Femur (tissue), 1 donor: ENCODE measurements at places on chromosomes 2 and 18.

DNA sequence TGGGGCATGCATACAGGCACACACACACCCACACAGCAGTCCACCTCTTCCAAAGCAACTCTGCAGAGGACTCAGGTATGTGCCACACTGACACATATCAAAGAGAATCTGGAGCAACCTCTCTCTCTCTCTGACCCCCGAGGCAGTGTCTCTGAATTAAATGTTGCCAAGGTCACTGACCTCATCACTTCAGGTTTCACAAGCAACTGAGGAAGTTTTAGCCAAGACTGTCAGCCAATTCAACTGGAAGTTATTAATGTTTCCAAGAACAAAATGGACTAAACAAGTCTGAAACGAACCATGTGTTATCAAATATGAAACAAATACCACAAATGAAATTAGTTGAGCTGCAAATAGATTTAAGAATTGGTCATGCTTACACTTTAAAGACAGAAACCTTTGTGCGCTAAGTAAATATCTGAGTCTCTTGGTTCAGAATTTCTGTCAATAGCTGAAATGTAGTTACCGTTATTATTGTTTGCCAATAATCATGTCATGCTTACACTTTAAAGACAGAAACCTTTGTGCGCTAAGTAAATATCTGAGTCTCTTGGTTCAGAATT is 86.1 kb downstream of the SLC25A12 start:
- no peak for DNase-seq

DNA sequence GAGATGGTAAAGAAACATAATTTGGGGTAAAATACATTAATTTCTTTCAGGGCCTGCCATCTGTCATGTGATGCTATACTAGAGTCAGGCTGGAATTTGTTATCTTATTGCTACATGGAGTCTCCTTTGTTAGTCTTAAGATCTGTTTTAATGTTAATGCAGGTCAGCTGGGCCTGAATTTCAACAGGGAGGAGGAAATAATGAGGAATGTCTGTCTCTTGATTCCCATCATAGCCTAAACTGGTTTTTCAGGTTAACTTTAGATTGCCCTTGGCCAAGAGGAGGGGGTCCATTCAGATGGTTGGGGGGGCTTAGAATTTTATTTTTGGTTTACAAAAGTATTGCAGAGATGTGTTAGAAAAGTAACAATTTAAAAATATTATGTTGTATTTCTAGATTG is 19.0 kb upstream of the FEZ2 start:
- no peak for DNase-seq

DNA sequence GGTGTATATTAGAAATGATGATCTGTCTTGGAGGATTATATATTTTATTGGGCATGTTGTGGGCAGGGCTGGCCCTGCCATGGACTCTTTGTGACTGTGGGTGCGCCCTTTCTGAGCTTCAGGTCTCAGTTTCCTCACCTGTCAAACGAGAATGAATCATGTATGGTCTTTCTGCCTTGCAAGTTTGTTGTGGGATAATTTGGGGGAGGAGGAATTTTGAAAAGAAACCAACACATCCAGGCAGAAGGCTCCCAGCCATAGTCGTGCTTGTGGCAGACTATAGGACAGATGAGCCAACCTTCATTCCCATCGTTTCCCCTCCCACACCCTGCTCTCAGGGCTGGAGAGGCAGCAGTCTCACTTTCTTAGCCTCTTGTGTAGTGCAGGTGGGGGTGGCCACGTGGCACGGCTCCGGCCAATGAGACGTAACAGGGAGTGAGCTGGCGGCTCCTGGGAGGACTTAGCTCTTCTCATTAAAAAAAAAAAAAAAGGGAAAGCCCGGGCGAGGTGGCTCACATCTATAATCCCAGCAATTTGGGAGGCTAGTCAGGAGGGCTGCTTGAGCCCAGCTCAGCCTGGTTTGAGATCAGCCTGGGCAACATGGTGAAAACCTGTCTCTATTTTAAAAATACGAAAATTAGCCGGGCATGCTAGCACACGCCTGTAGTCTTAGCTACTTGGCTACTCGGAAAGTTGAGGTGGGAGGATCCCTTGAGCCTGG is 63.1 kb downstream of the RHOB start:
- no peak for DNase-seq

GRCh38 chr2:44564752-44565151 is 203.0 kb downstream of the CAMKMT start:
- DNase-seq, result no peak

- DNase-seq, result no peak
Measured at GRCh38 chr2:122080316-122080715, 324.9 kb downstream of the TSN start.

GRCh38 chr2:138010890-138011289 is 46.6 kb downstream of the HNMT start:
- no peak for DNase-seq

- DNase-seq, result peak; percentile 48
Measured at GRCh38 chr2:118738524-118739308, 108.7 kb downstream of the EN1 start.

- DNase-seq, result peak; percentile 75
Measured at GRCh38 chr18:48539406-48540250, 797 bp downstream of the CTIF start.

DNA sequence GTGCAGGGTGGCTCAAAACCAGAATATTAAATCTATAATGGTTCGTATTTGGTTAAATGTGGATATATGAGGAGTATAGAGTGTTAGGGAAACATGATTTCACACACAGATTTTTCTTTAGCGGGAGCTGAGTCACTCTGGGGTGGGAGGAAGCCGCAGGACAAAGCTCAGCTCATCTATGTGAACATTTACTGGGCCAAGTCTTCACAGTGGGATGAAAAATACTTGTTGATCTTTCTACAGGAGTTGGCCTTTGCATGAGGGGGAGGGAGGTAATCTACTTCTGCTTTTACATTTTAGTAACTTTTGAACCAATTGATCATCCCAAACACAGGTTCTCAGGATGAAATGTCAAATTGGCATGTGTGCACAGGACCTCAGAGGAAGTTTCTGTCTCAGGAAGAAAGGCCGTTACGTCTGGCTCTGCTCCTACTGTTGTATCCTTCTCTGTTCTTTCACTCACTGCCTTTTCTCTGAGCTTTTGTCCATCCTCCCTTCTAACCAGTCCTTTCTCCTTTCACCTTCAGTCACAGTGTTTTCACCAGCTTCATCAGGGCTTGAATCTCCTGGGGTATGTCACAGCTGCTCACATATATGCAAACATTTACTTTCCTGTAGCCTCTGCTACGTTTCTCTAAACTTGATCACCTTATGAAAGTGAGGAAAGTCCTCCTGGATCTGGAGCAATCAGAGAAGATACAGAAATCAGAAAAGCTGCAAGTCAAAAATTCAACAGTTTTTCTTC is 943.3 kb upstream of the FANCL start:
- DNase-seq, result peak; percentile 35

DNA sequence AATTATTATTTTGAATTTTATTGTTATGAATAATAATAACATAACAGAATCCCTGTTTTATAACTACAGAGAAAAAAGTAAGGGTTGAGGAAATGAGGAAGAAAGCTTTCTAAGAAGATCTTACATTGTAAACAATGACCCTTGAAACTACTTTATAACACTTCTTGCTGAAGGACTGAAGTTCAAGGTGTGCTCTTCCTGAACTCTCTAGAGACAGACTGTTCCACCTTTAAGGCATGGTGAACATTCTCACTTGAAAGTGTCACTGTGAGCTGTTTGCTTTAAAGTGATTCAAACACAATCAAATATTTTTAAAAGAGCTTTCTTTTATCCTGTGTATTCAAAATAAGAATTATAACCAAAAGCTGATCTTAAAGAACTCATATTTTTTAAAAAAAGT is 131.5 kb downstream of the DNAH7 start:
- no peak for DNase-seq

DNA sequence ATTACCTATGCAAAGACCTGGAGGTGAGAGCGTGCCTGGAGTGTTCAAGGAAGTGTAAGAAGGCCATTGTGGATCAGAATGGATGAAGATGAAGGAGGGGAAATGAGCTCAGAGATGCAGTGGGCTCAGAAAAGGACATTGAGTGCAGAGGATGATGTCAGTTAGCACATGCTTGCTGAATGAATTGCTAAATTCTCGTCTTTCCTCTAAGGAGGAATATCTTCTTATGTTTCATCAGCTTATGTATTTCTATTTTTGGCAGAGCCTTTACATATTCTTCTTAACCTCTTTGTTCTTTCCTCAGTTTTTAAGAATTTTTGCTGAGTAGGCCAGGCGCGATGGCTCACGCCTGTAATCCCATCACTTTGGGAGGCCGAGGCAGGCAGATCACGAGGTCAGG is 30.9 kb downstream of the FAM171B start:
- no peak for DNase-seq

GRCh38 chr2:42835577-42836371 is 43.4 kb upstream of the HAAO start:
- peak; percentile 29 for DNase-seq

DNA sequence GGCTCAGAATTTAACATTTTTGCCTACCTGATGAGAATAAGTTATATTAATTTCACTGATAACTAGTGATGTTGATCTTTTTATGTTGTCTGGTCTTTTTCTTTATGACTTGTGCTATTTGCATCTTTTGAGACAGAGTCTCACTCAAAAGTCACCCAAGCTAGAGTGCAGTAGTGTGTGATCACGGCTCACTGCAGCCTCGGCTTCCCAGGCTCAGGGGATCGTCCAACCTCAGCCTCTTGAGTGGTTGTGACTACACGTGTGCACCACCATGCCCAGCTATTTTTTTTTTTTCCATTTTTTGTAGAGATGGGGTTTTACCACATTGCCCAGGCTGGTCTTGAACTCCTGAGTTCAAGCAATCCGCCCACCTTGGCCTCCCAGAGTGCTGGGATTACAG is 7.5 kb downstream of the SMCHD1 start:
- DNase-seq, result no peak

- no peak for DNase-seq
Measured at GRCh38 chr2:70312560-70312959, 10.7 kb upstream of the FAM136A start.

GRCh38 chr2:227509824-227510619 is 38.1 kb downstream of the AGFG1 start:
- DNase-seq, result no peak

DNA sequence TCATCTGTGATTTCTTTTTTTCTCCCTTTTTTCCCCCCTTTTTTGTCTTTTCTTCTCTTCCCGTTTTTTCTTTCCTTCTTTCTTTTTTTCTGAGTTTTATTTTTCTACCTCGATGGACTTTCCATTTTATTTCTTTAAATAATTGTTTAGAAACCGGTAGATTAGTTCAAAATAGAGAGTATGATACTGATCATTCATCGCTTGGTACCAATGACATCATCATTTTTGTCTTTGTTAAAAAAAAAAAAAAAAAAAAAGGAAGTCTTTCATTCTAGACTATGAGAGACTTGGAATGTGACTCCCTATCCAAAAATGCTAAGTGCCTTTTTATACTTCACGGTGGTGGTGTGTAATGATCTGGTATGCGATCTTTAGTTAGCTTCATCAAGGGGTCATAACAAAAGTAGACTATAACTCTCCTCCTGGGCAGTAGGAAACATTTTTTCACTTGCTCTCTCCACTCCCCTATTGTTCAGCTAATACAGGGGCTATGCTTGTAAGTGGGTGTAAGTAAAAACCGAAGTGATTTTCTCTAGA is 1517.5 kb upstream of the ZEB2 start:
- DNase-seq, result no peak

- no peak for DNase-seq
Measured at GRCh38 chr2:67917332-67918054, 145.3 kb downstream of the C1D start.

GRCh38 chr2:40341198-40341597 is 110.7 kb downstream of the SLC8A1 start:
- no peak for DNase-seq

DNA sequence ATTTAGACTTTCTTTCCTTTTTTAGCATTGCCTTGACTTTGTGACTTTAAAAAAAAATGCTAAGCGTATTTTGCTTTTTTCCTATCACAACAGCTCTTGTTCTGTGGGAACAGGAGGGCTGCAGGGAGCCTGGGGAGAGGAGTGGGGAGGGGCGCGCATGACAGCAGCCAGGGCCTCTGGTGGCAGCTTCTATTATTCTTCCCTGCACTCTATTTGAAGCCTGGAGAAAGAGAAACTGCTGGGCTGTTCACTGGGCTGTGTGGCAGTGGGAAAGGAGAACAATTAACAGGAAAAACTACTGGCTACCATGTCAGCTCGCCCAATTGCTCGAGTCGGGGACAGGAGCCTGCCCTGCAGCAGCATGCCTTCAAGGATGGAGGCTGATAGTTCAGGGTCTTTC is 119.0 kb upstream of the ZBTB14 start:
- no peak for DNase-seq

DNA sequence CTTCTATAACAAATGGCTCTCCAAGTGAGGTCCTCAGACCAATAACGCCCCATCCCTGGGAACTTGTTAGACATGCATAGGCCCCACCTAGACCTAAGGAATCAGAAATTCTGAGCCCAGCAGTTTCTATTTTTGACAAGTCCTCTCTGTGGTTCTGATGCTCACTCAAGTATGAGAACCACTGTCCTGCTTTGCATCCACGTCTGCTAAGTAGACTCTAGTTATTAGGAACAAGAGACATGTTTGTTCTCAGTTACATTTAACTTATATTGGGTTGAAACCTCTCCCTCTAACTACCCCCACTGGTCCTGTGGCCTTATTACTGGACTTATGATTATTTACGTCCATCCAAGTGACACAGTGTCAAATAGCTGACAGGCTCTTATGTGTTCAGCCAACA is 70.3 kb downstream of the TMEM17 start:
- DNase-seq, result no peak

DNA sequence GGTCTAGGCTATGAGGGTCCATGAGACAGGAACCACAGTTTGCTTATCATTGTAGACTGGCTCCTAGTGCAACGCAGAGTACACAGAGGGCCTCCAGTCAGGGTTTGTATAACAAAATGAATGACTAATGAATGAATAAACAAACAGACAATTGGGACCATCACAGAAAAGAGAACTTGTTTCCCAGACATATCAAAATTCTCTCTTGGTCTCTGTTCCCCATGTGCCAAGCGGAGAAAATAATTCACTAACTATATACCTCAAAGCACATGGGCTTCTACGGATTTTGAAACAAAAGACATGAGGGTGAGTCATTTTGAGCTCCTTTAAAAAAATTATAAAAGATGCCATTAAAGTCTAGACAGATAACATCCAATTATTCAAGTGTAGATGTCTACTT is 28.0 kb downstream of the INO80C start:
- no peak for DNase-seq

GRCh38 chr2:158204741-158205165 is 103.1 kb downstream of the UPP2 start:
- no peak for DNase-seq

DNA sequence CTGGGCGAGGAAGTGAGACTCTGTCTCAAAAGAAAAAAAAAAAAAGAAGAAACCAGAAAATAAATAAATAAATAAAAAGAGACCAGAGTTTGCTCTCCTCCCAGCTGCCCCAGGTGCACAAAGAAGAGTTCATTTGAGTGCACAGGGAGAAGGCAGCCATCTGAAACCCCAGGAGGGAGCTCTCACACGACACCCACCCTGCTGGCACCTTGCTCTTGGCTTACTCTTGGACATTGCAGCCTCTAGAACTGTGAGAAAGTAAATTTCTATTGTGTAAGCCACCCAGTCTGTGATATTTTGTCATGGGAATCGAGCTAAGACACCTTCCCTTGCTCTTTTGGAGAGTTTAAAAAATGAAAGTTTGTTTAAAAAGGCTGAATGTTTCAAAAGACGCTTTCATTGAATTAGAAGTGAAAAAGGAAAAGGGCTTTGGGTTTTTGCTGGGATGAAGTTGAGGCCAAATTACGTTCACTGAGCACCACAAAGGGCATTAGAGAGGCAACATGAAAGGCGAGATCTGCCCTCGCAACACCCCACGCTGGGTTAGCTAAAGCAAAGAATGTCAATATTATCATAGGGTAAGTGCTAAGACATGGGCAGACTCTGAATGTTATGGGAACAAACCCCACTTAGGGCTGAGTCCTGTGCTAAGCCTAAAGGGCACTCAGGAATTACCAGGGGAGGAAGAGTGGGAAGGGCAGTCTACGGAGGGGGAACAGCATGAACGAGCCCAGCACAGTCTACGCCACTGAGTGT is 128.9 kb upstream of the RIOK3 start:
- DNase-seq, result no peak
